ENCODE measurements at places on chromosomes 16 and 17.

DNA sequence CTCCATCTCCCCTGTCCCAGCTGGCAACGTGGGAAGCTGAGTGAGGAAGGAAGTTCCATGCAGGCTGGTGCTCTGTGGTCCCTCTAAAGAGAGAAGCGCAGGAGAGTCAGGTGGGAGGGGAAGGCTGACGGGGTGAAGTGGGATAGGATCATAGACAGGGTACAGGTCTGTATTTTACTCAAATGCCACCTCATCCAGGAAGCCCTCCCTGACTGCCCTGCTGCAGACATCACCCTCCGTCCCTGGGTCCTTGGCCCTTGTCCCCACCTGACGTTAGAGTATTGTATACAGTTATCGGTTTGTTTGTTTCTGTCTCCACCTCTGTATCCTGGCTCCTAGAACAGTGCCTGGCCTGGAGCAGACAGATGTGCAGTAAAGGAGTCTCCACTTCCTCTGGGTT lies 11.7 kb downstream of the CANT1 start:
- DNase-seq: no peak

GRCh38 chr16:10827691-10828341 lies 9.2 kb upstream of the TVP23A start:
- DNase-seq: no peak

DNA sequence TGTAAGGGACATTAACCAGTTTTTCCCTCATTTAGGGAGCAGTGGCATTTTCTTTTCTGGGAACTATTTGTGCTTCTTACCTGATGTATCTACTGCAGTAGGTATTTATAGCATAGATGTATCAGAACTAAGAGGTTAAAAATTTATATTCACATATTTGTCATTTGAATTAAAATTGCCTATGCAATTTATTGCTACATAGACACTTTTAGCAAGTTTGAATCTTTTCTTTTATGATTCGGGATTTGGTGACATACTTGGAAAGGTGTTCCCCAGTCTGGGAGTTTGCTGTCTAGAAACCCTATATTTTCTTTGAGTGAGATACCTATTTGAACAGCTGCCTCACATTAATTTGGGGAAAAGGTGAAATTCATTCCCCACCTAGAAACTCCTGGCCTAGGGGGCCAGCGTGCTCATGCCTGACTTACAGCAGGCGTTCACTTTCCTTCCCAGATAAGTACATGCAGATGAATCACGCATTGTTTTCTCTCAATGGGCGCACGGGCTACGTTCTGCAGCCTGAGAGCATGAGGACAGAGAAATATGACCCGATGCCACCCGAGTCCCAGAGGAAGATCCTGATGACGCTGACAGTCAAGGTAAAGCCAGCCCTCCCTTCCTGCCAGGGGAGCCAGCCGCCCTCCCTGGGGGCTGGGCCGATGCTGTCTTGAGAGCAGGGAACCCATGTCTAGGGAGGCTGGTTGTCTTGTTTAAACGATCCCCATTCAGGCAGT lies 73.8 kb downstream of the SDR42E1 start:
- DNase-seq: peak; percentile 1

DNA sequence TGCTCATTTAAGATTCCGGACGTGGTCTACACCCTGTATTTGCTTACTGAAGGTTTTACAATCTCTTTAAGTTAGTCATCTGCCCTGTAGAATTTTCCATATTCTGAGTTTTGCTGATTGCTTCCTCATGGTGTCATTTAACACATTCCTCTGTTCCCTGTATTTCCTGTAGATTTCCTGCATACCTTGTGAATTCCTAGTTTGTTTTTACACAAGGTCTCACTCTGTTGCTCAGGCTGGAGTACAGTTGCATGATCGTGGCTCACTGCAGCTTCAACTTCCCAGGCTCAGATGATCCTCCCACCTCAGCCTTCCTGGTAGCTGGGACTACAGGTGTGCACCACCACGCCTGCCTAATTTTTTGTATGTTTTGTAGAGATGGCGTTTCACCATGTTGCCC lies 66.8 kb downstream of the CMIP start:
- DNase-seq: no peak

- no peak for DNase-seq
Observed at GRCh38 chr17:82823004-82823403, 16.8 kb downstream of the ZNF750 start.

DNA sequence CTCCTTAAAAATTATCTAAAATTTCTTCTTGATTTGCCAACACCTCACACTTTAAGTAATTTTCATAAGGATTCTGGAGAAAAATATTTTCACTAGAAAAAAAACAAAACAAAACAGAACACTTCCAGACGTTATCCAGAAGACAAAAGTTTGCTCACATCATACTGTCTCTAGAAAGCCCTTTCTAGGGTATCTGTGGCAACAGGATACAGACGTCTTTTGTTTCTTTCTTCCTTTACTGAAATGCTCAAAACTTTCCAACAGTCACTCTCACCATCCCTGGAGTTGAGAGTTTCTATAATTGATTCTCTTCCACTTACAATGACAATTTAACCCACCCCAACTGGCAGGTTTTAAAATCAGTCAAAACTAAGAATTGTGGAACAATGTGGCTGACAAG lies 2.6 kb downstream of the ZC3H7A start:
- no peak for DNase-seq

- DNase-seq: no peak
Observed at GRCh38 chr16:55475919-55476318, 3.1 kb upstream of the MMP2 start.

GRCh38 chr16:72388007-72388406 lies 216.1 kb upstream of the PMFBP1 start:
- no peak for DNase-seq

GRCh38 chr17:36017799-36018198 lies at the start of gene CCL23:
Gene CCL23 (minus strand): TSS chr17:36017972. CDS start chr17:36017897, 75 bp downstream.
- no peak for DNase-seq

DNA sequence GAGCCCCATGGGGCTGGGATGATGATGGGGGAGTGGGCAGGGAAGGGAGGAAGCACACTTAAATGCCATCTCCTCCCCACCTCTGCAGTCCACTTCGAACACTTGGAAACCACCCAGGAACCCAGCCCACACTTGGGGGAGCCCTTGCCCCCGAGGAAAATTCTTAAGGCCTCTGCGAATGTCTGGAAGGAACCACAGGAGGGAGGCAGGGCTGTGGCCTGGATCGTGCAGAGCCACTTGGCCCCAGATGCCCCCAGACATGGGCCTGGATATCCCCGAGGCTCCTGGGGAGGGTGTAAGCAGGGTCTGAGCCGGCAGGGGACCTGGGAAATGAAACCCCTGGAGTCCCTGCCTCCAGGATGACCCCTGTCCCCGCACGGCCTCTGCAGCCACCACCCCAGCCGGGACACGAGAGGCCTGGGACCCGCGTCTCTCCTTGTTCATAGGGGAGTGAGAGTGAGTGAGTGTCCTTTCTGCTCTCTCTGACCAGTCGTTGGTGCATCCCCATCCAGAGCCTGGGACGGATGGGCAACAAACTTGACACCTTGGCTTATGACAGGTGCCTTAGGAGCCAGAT lies 11.8 kb upstream of the MTSS2 start:
- DNase-seq: no peak

GRCh38 chr17:16991349-16992009 lies 19.6 kb upstream of the TNFRSF13B start:
- peak; percentile 68 for DNase-seq

GRCh38 chr16:23837553-23838308 lies 1.9 kb downstream of the PRKCB start:
- no peak for DNase-seq

GRCh38 chr17:50469208-50469605 lies 527 bp upstream of the CHAD start:
- DNase-seq: peak; percentile 12

DNA sequence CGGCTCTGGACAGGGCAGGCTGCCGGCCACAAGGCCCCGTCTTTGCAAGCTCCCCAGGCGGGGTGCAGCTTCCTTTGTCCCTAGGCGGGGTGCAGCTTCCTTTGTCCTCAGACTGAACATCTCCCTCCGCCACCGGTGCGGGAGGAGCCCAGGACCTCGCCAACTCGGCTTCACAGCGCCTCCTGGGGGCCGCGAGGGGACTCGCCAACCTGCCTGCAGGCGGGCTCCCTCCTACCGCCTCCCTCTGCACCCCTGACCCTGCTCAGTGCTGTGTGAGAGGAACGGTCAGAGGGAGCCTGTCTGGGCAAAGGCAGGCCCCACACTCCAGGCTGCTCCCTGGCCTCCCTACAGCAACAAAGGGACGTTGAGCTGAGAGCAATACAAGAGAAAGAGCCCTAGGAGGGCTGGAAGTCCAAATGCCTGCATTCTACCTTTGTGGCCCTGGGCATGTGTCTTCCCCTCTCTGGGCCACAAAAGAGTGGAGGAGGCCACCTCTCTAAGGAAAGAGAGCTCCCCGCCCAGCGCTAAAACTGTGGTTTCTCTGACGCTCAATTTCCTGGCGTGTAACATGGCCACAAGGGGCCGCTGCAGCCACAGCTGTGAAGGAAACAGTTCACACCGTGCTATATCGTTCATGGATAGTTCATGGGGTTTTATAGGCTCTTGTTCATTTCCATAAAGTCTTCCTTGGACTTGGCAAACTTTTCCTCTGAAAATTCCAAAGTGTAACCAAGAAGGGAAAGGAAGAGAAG lies 20.9 kb upstream of the KRT19 start:
- peak; percentile 84 for DNase-seq

- DNase-seq: peak; percentile 25
Observed at GRCh38 chr17:43702637-43703036, 40.9 kb upstream of the MEOX1 start.

DNA sequence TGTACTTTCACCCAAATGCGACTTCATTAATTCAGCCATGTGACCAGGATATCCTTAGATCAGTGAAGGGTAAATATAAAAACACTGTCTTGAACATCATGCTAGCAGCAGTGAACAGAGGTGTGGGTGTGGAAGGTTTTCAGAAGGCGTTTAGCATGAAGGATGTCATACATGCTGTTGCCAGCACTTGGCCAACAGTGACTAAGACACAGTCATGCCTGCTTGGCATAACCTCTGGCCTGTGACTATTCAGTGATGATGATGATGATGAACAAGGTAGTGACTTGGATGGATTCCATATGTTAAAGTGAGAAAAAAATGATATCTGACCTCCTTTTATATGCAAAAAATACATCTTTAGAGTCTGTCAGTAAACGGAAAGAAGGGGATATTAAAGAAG lies 97.9 kb downstream of the MAP2K4 start:
- DNase-seq: no peak

- no peak for DNase-seq
Observed at GRCh38 chr17:68600067-68600930, 868 bp downstream of the FAM20A start.

GRCh38 chr16:4663777-4664465 lies 29.4 kb upstream of the NUDT16L1 start:
- peak; percentile 82 for DNase-seq

GRCh38 chr16:55710466-55710865 lies 54.7 kb downstream of the SLC6A2 start:
- DNase-seq: no peak

GRCh38 chr17:68910789-68911431 lies 44.3 kb downstream of the ABCA8 start:
- DNase-seq: no peak
